SK-N-MC (cell line): ENCODE measurements at places on chromosomes 2 and 18.

DNA sequence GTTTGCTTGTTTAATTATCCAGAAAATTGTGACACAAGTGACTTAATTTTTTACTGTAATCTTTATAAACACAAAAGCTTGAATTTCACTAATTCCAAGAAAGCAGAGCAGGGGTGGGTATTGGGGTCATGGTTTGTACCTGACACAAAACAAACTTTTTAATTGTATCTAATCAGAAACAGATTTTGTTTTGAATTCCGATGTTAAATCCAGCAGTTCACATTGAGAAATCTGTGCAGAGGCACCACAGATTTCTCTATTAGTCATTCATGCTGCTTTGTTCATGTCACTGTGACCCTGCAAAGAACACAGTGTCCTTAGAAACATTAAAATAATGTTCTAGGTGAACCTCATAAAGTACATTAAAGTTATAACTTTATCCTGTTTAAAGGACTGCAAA lies 443.4 kb downstream of the NYAP2 start:
- no peak for DNase-seq

DNA sequence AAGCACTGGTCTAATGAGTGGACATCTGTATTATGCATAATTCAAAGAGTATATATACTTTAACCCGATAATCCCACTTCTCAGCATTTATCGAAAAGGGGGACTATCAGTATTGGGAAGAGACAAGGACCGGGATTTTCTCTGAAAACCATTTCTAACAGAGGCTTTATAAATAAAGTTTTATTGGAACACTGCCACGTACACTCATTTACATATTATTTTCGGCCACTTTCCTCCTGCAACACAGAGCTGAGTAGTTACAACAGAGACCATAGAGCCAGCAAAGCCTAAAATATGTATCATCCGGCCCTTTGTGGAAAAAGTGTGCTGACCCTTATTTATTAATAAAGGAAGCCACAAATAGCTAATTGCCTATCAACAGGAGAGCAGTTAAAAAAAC lies 3.2 kb downstream of the HJURP start:
- no peak for DNase-seq

- no peak for DNase-seq
These were observed 60.8 kb downstream of the ABCG8 start for GRCh38 chr2:43899589-43899988.

GRCh38 chr2:73260338-73260984 lies 23.8 kb downstream of the FBXO41 start:
- DNase-seq, result no peak

GRCh38 chr2:41027095-41027494 lies 575.2 kb upstream of the SLC8A1 start:
- no peak for DNase-seq

- DNase-seq, result no peak
These were observed 120.0 kb upstream of the STK17B start for GRCh38 chr2:196291426-196291825.

DNA sequence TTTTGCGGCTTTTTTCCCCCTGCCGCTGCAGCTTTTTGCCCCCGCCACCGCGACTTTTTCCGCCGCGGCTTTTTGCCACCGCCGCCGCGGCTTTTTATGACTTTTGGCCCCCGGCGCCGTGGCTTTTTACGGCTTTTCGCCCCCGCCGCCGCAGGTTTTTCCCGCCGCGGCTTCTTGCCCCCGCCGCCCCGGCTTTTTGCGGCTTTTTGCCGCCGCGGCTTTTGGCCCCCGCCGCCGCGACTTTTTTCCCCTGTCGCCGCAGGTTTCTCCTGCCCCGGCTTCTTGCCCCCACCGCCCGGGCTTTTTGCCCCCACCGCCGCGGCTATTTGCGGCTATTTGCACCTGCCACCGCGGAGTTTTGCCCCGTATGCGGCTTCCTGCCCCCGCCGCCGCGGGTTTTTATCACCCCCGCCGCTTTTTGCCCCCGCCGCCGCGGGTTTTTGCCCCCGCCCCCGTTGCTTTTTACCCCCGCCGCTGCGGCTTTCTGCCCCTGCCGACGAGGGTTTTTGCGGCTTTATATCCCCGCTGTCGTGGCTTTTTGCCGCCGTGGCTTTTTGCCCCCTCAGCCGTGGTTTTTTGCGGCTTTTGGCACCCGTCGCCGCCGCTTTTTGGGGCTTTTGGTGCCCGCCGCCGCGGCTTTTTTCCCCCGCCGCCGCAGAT lies 2750.9 kb downstream of the RPIA start:
- DNase-seq, result no peak

DNA sequence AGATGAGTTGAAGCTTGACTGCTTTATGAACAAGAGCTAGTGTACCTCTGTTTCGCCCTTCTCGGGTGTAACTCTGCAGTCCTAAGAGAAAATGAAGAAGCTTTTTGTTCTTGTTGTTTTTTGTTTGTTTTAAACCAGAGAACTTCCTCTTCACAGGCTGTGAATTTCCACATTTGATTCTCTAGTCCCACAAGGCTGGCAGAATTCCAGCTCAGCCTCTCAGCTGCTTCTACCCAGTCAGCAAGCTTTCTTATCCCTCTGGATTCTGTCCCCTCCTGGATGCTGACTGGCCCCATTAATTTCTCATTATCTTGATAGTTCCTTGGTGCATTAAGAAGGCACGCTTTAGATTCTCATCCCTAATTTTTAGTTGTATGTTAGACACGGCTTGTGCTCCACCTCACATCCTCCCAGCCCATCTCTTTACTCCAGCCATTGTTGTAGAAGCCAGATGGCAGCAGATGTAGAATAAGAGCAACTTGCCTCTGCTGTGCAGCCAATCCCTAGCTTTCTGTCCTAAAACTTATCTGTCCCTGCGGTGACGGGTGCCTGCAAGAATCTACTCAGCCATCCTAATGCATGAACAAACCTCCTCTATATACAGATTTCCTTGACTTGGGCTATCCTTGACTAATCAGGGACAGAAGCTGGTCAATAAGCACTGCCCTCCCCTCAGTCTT lies 12.3 kb upstream of the RESP18 start:
- DNase-seq, result no peak

DNA sequence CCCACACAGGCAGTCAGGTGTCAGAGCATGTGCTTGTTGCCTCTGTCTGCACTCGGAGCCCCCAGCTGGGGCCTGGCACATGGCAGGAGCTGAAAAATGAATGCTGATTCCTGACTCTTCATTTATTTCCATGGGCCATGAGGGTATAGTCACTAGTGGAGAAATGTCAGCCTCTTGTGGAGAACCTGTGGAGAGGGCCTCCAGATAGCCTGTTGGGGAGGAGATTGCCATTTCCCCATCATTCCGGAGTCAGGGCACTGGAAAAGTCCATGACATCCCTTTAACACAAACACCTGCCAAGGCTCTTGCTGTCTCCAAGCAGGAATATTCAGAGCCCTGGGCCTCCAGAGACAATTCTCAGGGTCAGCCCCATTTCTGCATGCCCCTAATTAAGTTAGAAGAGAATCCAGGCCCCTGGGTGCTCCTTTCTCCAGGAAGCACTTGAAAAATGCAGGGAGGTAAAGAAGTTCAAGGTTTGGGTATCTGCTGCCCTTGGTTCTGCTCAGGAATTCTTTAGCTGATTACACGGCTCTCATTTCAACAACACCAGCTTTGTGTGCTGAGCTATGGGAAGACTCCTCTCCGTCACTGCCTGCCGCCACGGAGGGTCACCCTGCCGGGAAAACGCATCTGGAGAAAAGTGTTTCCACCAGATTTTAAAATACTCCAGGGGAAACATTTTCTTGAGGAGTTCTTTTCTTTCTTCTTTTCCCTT lies 311.3 kb downstream of the MYCN start:
- no peak for DNase-seq

GRCh38 chr18:27226556-27227075 lies 41.5 kb upstream of the CHST9 start:
- no peak for DNase-seq

- DNase-seq, result no peak
These were observed 14.8 kb downstream of the NPPC start for GRCh38 chr2:231911381-231911780.

DNA sequence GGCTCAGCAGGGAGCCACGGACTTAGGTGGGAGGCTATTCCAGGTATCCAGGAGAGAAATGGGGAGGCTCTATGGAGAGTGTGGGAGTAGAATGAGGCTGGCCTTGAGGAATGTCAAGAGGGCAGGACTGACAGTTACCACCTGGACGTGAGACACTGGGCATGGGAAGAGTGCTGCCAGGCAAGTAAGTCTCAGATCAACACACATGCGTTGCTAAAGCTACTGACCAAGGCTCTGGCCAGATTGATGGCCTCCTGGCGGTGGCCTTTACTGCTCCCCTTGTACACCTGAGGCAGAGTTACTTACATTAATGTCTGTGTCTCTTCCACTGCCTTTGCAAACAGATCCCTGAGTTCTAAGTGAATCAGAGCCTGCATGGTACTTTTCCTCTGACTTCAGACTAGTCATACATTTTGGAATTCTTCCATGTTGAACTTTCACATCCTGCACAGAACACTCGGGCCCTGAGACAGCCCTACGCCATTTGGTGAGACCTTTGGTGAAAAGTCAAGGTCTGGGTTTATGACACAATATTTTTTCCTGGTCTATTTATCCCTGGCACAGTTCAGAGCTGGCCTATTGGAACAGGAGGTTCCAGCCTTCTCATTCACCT lies 398.8 kb upstream of the TRIB2 start:
- DNase-seq, result no peak

GRCh38 chr2:109660046-109660860 lies 46.1 kb downstream of the SOWAHC start:
- no peak for DNase-seq

DNA sequence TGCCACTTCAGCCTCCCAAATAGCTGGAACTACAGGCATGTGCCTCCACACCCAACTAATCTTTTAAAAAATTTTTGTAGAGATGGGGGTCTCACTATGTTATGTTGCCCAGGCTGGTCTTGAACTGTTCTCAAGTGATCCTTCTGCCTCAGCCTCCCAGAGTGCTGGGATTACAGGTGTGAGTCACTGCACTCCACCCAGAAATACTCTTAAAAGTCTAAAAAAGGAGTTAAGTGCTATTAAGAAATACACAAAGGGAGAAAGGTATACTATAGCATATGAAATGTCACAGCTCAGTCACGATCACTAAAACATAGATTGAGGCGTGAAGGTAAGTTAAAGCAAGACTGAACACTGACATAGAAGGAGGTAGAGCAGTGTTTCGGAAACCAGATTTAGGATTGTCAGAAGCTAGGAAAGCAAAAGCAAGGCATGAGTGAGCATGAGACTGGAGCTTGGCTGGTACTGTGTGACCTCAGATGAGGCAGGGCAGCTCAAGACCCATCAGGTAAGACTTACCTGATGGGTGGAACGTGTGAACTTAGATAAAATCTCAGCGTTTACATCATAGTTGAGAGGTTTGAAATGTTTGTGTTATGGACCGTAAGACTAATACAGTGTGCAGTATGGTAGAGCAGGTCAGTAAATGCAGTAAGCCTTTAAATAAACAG lies 9.2 kb downstream of the CCNYL1 start:
- no peak for DNase-seq

DNA sequence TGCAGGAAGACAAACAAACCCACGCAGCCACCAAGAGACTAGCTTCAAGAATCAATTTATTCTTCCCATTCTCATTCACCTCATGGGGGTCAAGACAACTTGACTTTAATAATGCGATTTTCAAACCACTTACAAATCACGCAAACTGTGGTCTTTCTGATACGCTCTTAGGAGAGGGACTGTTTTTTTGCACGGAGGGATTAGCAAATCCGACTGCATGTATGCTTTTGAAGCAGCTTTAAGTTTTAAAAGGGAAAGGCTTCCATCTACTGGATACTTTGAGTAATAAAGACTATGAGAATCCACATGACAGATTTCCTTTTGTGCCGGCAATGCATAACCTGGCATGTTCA lies 322.9 kb upstream of the KCNJ3 start:
- peak; percentile 45 for DNase-seq

DNA sequence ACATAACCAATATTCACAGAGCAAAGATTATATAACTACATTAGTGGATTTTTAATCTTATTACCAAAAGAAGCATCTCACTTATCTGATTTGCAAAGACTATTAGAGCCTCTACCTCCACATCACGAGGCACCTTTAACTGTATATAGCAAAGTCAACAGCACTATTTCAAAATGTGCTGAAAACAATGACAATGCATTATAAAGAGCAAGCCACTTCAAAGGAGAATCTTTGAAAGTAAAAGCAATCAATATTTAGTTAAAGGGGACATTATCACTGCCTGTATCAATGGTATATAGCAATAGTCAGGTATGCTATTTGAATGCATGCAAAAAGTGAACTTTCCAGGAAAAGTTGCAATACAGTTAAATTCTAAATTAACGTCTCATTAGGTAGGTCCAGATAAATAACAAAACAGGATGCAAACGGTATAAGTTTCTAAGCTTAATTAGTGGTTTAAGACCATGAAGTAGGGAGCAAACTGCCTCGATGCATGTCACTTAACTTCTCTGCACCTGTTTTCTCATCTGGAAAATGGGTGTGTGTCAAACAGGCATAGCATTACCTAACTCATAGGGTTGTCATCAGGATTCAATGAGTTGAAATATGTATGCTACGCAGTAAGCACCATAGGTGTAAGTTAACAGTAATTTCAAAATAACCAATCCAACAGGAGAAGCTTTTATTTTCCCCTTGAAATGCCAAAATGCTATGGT lies 31.6 kb downstream of the ATL2 start:
- no peak for DNase-seq

- DNase-seq, result no peak
These were observed 161.9 kb upstream of the RASGRP3 start for GRCh38 chr2:33314541-33314940.

DNA sequence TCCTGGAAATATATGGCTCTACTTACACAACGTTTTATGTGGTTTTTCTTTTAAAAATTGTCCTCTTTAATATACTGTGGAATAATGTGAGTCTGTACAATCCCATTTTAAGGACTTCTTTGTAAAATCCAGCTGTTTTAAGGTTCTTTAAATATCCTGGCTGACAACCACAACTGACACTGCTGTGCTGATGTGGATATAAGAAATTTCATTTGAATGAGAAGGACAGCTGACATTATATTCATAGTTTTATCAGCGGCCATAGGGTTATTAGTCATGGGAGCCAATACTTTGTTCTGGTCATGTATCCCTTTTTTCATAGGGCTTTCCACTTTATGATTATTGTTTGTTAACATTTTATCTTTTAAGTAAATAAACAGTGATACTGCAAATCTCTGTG lies 169.5 kb downstream of the CAMKMT start:
- DNase-seq, result no peak

- no peak for DNase-seq
These were observed 91.4 kb downstream of the ACAA2 start for GRCh38 chr18:49721981-49722380.

DNA sequence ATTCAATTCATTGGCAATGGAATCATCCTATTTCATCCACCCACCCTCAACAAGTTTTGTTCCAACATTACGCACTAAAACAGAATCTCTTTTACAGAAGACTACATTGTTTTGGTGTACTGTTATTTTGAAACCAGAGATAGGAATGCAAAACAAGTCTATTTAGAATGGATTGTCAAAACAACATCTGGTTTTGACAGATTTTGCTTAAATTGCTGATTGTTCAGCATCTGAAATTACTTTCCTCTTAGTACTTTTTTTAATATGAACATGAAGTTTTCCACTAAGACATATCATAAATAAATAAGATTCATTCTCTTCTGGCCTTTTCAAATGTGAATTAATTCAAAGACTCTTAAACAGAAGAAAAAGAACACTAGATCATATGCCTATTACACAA lies 323.9 kb upstream of the TFPI start:
- no peak for DNase-seq

- no peak for DNase-seq
These were observed 122.4 kb downstream of the TNS1 start for GRCh38 chr2:217880287-217880889.
